ENCODE measurements at places on chromosomes 5 and 9.

- DNase-seq: no peak
Measured at GRCh38 chr9:89657765-89658164, 53.0 kb downstream of the GADD45G start.

DNA sequence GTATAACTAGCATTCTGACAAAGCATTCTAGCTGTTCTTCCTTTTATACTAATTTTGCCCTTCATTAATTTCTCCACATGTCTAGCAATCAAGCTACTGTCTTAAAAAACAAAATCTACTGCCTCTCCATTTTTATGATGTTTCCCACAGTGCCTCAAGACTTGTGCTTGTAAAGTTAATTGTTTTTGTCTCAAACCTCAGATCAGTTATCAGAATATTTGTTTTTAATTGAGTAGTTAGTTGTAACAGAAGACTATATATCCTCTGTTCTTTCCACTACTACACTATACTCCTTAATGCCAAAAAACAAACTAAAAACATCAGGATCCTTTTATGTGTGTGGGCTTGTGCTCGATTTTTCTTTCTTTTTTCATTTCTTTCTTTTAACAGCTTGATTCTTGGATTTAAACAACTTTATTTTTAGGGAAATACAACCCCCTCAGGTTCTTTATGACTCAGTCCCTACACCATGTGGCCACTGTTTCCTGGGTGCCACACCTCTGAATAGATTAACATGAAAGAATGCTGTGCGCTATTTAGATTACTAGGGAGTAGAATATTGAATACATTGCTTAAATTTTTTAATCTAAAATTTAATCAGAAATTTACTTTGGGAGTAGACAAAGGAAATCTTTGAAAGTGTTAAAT, 1.2 kb downstream of the ASPN start:
- DNase-seq: no peak

DNA sequence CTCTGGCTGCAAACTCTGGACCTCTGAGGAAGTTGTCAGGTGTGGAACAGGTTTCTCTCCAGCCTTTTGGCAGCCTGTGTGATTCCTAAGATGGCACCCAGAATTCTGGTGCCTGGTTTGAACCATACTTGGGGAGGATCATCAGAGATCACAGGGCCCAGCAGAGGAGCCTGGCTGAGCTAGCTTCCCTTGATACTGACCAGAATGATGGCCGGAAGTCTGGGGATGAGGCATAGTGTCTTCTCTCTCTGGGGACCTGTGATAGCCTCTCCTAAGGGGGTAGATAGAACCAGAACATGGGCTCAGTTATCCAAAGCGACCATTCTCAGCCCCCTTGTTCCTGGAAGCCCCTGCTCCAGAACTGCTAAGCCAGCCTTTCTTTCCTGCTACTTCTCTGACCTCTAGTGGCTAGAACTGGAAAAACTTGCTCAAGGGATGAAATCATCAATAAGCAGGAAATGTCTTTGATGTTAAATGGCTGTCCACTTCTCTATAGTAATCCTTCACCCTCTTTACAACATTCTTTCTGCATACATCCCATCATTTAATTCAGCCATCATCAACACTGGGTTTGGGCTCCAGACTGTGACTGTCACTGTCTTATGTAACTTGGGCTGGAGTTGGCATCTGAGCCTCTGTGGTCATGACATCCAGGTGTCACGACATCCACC, 55.1 kb downstream of the C9orf152 start:
- peak; percentile 68 for DNase-seq

- DNase-seq: no peak
Measured at GRCh38 chr9:73437758-73438157, 286.1 kb downstream of the ANXA1 start.

DNA sequence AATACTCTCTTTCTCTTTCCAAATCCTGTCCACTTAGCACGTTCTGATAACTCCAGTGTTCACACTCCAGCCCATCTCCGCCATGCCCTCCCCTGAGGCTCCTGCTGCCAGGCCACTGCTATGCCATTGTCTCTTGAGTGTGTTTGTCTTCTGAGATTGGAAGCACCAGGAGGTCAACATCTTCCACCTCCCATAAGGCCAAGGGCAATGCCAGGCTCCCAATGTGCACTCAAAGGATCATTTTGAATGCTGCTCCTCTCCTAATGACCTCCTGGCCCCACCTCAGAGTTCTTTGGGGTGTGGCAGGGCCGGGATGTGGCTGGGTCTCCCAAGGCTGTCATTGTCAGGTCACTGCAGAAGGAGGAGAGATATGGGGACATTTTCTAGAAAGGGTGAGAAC, 19.5 kb downstream of the IGIP start:
- DNase-seq: no peak
